ENCODE measurements at places on chromosomes 2 and 18.

- no peak for DNase-seq
These were observed 100.1 kb downstream of the LRP1B start for GRCh38 chr2:142030735-142031134.

GRCh38 chr2:86002375-86002774, 103.3 kb downstream of the POLR1A start:
- DNase-seq: no peak

DNA sequence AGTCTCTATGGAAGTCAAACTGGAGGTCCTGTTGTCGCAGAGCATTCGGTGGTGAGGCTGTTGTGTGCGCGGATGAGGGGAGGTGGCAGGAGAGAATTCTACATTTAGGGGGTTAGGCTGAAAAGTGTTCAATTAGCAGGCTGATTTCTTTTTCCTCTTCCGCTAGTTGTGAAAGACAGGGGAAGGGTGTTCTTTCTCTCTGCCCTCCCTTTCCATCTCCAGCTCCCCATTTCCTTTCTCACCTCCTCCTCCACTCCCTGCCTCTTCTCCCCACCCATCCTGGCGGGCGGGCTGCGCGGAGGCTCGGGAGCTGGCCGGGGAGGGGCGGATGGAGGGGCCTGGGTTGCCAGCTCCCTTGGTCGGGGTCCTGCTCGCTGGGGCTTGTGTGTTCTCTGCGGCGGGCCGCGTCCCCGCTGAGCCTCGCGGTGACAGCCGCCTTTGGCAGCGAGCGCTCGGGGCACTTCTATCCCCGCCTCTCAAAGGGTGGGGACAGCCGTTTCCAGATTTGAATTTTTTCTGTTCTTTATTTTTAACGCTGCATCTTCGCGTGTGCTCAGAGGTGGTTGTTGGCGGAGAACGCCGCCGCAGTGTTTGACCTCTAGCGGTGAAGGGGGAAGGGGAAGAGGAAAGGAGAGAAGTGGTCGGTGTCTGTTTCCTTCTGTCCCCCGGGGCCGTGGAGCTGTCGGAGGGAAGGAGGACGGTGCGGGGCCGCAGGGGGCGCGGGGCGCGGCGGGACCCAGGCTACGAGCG, 3.6 kb downstream of the SOX11 start:
- DNase-seq: no peak

GRCh38 chr2:170770008-170770605, at the start of gene ERICH2:
TSS of gene ERICH2 (plus strand) at chr2:170770378. CDS start at chr2:170770682, 304 bp downstream.
- DNase-seq: peak; percentile 13

- DNase-seq: no peak
These were observed 224.9 kb downstream of the VAPA start for GRCh38 chr18:10138719-10139118.

DNA sequence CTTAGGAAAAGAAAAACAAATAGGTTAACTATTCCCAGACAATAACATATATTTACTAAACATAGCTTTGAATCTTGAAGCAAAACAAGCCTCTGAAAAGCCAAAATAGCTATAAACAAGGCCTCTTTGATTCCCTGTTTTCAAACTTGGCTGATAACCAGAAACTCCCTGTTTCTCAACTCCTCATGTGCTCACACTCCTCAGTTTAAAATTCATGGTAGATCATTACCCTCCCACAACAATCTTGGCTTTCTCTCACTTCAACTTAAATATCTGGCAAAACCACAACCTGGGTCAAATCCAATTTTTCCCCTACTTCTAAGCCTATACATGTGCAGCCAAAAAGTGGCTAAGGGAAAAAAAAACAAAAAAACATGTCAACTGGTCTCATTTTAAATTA, 15.6 kb downstream of the SUCLG1 start:
- no peak for DNase-seq

DNA sequence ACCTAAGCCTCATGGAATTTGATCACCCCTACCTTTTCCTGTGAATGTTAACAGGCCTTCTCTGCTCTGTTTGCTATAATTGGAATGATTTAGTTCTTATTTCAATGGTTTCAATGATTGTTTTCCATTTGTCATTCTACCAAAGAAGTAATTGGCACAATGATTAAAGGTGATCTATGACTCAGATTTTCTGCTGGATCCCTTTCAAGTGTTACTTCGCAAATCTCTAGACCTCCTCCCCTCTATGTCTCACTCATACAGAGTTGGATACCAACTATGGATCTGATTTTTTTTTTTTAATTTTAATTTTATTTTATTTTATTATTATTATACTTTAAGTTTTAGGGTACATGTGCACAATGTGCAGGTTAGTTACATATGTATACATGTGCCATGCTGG, 29.6 kb upstream of the FAM117B start:
- no peak for DNase-seq

- no peak for DNase-seq
These were observed 33.1 kb downstream of the MEX3C start for GRCh38 chr18:51164342-51164741.

DNA sequence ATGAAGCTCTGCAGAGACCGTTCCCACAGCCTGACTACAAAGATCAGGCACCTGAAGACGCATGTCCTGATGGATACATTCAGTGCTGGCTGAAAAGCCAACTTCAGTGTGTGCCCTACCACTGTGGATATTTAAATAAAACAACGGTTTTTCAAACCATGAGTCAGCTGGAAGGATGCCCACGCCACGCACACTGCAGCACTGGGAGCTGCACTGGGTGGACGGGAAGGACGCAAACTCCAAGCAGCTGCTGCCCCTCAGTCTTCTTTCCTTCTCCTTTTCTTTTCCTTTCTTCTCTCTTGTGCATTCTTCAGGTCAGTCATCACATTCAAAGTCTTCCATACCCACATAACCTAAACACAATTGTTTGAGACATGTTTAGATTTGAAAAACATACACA, 7.9 kb downstream of the TMEM18 start:
- no peak for DNase-seq

GRCh38 chr2:50049267-50049666, 895.0 kb upstream of the FSHR start:
- no peak for DNase-seq

DNA sequence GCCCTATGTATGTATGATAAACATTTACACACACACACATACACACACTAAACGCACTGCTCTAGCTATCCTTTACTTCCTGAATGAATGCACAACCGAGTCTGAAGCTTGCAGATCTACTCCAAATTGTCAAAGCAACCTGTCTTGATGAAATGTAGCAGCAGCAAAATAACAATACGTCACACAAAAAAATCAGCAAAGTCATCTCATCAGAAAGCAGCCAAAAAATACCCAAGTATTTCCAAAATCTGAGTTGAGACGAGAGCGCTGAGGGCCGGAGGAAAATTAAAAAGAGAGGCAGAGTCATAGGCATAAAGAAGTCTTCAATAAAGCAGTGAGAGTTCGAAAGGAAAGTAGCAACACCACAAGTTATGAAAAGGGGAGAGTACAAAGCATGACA, 67.7 kb downstream of the ZNF521 start:
- no peak for DNase-seq

DNA sequence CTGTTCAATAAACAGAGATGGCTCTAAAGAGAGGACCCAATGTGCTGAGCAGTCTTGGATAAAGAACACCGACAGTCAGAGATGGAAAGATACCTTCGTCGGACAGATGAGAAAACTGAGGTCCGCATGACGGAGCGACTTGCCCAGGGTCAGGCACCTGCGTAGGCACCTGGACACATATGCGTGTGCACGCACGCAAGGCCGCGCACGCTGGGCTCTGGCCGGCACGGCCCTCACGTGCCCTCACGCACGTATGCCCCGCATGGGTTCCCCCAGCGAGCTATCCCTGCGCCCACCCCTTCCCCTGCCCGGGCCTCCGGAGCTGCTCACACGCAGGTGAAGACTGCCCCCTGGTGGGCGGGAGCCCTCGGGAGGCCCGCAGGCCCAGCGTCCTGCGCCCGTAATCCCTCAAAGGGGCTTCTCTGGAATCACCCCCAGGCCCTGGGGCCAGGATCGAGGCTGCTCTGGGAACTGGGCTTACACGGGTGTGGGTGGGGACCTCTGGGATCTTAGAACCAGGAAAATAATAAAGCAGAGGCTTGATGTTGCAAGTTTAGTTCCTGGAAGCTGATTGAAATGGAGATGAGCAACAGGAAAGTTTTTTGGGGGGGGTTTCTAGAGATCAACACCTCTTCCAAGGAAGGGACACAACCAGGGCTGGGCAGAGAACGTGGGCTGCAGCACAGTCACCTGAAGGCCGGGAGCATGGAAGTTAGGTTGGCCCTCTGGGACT, 246.3 kb downstream of the TNS1 start:
- DNase-seq: peak; percentile 26

DNA sequence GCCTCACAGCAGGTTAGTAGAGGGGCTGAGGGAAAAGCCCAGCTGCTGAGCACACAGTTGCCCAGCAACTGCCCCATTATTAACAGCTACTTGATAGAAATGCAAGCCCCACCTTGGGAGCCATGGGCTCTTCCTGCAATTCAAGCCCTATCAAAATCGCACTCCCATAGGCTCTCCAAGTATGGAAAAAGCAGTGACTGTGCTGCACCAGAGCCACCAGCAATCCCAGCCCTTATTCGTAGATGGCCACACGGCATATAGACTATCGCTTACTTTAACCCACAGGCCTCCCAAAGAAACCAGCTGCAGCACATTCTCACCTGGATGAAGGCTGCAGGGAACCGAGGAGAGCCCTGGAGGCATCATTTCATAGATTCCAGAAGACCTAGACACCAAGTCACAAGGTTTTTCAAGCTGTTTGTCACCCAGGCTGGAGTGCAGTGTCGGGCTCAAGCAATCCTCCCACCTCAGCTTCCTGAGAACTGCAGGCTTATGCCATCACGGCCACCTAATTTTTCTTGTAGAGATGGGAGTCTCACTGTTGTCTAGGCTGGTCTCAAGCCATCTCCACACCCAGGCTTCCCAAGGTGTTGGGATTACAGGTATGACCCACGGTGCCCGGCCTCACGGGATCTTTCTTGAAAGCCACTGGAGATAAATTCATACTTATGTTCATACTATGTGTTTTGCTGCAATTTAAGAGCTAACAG, 11.3 kb downstream of the NCL start:
- no peak for DNase-seq

DNA sequence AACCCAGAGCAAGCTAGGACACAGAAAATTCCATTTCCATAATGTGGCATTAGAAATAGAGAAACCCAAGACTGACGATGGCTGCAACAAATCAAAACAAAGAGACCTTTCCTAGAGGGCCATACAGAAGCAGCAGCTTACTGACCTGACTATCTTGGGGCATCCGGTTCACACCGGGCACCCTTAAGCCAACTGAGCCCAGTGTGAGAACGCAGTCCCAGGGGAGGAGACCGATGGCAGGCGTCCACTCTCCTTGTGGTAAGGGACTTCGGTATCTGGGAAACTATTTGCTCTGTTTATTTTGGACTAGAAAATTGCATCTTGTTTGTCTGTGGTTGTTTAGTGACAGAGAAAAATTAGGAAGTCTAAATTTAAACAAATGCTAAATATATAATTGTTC, 244.8 kb upstream of the COPS8 start:
- no peak for DNase-seq

DNA sequence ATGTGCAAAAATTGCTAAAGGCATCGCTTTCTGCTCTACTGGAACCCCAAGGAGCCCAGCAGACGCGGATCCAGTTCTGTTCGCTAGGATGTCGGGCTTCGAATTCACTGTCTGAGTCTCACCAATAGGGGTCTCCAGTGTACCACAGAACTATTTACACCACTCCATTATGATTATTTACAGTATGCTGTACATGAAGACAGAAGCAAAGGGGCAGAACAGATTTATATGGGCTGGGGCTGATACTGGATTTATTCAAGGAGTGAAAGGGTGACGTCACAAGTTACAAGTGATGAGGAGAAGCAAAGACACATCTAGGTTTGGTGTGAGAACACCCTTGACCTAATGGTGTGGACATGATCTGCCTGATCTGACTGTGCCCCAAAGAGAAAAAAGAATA, 185.3 kb upstream of the ATP5MC3 start:
- DNase-seq: no peak

DNA sequence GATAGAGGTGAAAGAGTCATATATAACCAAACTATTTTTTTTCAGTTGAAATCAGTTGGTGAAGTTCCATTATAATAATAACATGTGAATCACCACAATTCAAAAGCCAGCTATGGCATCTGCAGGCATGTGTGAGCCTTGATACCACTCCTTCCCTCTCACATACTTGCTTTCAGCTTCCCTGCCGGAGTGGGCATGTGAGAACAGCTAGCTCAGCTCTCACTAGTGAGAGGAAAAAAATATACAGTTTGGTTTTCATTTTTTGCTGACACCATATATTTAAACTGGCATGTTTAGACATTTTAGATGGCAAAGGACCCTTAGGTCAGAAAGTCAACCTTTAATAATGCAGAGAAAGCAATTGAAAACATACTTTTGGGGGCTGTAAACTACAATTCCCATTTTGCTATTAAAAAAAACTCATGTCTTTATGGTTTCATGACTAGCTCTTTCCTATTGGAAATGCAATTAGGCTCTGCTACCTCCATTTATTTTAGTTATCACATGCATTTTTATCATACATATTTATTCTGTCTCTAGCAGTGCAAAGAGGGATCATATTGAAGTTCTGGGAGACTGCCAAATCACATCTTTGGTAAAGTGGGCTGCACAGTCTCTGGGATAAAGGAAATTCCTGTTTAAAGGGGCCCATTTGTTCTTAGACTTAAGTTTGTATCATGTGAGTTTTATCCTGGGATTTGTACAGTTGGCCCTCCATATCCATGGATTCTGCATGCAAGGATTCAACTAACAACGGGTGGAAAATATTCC, 33.2 kb upstream of the SLC40A1 start:
- no peak for DNase-seq

DNA sequence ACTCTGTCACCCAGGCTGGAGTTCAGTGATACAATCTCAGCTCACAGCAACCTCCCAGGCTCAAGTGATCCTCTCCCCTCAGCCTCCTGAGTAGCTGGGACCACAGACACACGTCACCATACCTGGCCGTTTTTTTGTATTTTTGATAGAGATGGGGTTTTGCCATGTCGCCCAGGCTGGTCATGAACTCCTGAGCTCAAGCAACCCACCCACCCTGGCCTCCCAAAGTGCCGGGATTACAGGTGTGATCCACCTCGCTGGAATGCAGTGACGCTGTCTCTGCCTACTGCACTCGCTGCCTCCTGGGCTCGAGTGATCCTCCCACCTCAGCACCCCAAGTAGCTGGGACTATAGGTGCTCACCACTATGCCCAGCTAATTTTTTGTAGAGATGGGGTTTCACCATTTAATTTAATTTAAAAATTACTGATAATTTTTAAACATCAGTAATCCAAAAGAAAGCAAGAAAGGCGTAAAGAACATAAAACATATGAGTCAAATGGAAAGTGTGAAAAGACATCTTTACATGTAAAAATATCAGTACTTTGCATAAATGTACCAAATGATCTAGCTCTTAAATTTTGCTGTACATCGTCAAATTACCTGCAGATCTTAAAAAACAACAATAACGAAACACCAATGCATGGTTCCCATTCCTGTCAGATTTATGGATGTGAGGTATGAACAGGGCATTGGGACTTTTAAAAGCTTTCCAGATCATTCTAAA, 2.8 kb upstream of the ZNF236 start:
- no peak for DNase-seq

- DNase-seq: no peak
These were observed 79.8 kb upstream of the LRPPRC start for GRCh38 chr2:44075541-44075940.

DNA sequence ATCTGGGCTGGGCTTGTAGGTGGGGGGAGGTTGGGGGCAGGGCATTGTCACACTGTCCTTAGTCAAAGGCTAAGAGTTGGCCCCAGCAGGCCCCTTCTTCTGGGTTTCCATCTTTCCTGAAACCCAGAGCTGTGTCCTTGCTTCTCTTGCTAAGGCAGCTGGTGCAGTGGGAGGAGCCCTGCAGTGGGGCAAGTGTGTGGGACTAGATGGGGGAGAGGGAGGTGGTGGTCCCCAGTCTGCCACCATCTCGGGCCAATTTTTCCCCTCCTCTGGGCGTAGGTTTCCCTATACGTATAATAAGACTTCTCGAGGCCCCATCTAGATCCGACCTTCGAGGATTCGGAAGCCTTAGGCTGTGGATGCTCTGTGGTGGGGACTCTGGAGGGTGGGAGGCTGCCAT, 3.5 kb downstream of the KCNF1 start:
- no peak for DNase-seq

All from effector memory CD8-positive, alpha-beta T cell (primary cell).